ENCODE measurements at places on chromosomes 1 and 21.

- DNase-seq: no peak
Measured at GRCh38 chr1:209766051-209766450, 10.2 kb downstream of the TRAF3IP3 start.

- peak; percentile 15 for DNase-seq
Measured at GRCh38 chr1:233295237-233295974, at the start of gene PCNX2. Gene PCNX2 (minus strand): TSS chr1:233295725. CDS start chr1:233295478, 247 bp downstream.

DNA sequence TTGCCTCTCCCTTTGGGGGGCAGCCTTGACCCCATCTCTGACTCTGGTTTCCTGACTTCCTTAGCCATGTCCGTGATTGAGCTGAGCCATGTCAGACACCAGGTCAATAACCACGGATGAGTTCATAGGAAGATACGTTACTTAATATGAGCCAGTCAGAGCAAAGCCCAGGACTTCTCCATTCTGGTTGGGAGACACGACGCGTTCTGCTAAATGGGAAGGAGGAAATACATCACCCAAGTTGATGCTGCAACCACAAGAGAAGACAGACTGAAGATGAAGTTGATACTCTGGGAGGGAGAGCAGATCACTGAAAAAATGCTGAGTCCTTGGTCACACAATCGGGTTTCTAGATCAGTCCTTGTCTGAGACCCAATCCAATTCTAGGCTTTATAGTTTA lies 90.9 kb downstream of the MATN1 start:
- DNase-seq: no peak

DNA sequence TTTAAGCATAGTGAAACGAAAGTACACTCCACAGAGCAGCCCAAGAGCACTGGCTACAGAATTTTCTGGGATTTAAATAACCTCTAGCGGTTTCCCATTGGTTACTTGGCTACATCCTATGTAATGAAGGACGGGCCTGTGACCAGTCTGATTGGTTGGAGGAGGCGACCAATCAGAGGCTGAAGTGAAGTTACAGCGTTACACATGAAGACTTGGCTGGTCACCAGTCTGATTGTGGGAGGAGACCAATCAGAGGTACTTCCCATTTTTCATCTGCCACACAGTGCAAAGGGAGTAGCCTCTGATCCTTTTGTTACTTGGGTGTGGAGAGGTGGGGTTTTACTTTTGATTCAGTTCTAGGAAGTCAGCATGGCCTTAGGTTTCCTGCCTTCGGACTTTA lies 142.7 kb upstream of the SERTAD4 start:
- no peak for DNase-seq

DNA sequence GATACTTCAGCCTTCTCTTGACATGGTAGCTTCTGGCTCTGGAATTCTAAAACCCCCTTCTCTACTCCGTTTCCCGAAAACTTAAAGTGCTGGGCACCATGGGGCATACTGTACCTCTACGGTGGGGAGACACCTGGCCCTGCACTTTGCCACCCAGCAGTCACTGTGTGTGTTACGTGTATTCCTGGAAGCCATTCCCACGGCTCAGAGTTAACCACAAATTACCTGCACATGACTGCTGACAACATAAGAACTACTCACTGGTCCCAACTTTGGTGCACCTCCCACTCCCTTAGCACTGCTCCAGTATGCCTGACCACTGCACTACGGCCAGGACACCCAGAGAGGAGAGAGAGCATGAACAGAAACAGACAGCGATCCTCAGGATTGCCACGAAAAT lies 29.4 kb upstream of the TMPRSS2 start:
- no peak for DNase-seq

DNA sequence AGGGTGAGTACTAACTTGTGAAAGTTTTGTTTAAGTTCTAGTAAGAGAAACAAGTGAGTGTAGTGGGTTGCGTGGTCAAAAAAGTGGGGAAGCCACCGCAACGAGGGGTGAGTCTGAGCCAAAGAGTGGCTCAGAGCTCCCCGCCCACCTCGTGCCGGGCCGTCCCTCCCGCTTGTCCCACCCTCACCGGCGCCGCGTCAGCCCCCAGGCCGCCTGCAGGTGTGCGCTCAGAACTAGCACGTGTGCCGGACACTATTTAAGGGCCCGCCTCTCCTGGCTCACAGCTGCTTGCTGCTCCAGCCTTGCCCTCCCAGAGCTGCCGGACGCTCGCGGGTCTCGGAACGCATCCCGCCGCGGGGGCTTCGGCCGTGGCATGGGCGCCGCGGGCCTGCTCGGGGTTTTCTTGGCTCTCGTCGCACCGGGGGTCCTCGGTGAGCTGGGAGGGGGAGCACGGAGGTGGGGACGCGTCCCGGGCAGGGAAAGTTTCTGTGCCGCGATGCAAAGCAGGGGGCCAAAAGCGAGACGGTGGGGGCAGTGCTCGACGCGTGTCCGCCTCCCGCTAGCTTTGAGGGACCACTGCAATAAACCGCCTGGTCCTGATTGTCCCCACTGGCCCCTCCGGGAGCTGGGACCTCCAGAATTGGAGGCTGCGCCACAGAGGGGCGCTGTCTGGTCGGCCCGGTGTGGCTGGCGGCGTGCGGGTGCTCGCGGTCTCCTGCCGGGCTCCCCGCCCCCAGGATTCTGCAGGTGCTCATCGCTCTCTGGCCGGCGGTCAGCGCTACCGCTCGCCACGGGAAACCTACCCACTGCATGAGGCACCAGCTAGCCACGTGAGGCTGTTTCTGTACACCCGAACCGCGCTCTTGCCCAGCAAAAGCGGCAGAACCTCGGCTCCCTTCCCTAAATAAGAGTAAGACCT lies at the start of gene CR2:
TSS of gene CR2 (plus strand) at position 283 of the 919 bp plus-strand sequence. CDS start at position 374, 91 bp downstream.
- DNase-seq: no peak

All from Kasumi-1 (cell line).